DMS153 (cell line): ENCODE measurements at places on chromosomes 6 and 20.

GRCh38 chr6:24100024-24100769 lies 25.8 kb upstream of the NRSN1 start:
- DNase-seq: peak; percentile 8

GRCh38 chr20:63298731-63299312 lies 5.8 kb downstream of the COL20A1 start:
- no peak for DNase-seq

DNA sequence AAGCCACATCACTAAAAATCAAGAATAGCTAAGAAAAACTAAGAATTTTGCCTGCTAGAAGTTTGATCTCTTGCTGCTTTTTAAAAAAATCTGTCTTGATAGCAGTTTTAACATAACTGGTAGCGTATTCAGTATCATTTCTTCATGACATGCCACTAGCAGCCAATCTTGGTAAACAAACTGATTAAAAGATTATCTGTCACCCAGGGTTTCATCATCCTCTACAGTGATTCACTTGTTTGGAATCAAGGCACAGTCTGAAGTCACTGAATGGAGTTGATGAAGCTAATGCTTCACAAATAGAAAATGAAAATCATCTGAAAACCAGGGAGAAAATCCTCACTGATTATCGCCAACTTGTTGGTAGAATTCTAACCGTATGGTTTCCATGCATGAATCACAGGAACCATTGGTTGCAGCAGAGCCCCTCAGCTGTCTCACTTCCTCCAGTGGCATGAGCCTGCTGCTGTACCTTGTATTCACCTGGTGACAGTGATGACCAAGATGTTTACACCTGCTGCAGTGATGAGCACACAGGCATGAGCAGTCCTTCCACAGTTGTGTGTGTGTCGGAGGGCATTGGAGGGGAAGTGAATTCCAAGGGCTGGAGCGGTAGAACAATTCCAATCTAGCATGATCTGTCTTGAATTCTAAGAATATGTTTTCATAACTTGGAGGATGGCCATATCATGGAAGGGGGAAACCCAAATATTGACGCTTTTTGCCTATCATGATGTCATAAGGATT lies 275.0 kb downstream of the KHDC1L start:
- DNase-seq: no peak

DNA sequence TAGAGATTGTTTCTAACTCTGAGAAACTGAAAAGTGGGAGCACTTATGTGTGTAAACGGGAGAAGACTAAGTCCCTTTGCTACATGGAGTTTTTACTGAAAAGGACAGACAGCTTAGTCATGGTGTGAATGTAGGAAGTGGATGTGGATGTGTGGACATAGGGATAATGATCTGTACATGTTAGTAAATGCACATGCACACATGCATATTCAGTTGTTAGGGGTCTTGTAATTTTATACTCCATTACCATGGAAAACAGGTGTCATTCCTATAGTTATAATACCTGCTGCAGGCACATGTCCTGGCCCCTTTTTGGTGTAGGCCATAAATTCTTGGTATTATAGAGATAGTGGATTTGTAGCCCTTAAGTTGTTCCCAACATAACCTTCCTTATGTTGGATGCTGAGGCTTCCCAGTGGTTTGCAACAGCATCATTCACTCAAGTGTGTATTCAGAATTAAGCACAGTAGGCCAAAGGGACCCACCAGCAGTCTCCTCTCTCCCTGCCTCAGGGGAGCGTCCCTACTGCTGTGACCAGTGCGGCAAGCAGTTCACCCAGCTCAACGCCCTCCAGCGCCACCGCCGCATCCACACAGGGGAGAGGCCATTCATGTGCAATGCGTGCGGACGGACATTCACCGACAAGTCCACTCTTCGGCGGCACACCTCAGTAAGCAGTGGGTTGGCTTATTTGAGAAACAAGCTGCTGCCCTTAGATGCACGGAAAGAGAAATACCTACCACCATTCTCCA lies 7.3 kb downstream of the GZF1 start:
- DNase-seq: no peak

- DNase-seq: peak; percentile 66
Observed at GRCh38 chr6:78810146-78810545, 57.2 kb upstream of the IRAK1BP1 start.

DNA sequence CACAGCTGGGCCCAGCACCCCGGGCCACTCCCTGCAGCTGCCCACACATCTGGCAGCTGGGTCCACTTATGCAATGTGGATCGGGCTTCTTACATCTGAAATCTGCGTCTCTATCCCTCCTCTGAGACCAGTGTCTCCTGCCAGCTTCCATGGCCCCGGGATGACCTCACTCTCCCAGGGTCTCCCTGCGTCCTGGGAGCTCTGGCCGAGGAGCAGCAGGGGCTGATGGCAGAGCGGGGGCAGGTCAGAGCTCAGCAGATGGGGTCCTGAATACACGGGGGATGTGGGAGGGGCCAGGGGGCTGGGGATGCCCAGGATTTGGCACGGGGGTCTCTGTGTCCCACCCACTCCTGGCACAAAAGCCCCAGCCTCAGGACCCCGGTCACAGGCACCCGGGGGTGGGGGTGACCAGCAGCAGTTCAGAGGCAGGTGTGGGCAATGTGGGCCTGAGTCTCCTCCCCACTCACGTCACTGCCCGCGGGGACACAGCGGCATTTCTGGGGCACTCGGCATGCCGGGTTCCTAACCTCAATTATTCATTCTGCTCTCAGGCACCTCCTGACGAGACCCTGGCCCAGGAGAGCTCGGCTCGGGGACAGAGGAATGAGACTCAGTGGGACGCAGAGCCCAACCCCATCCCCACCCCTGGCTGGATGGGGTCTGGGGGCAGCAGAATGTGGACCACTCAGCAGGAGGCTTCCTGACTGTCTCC lies 16.4 kb downstream of the CHRNA4 start:
- no peak for DNase-seq

- DNase-seq: no peak
Observed at GRCh38 chr20:57020364-57020763, 246.1 kb downstream of the BMP7 start.

- no peak for DNase-seq
Observed at GRCh38 chr20:48291896-48292295, 506.6 kb upstream of the SULF2 start.

DNA sequence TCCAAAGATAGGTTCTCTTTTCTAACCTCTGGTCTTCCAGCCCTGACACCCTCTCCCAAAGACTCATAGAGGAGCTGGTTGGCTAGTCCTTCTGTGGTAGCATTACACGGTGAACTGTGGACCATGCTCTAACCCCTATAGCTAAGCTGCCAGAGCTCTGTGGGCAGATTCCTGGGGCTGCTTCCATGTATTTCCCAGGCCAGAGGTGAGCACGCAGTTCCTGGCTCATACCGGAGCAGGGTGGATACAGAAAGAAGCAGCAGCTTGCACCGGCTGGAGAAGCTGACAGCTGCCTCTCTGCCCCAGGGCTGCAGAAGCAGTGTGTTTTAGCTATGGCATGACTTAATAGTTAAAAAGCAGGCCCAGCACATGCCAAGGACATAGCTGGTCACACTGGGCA lies 84.1 kb upstream of the FOXP4 start:
- DNase-seq: no peak

DNA sequence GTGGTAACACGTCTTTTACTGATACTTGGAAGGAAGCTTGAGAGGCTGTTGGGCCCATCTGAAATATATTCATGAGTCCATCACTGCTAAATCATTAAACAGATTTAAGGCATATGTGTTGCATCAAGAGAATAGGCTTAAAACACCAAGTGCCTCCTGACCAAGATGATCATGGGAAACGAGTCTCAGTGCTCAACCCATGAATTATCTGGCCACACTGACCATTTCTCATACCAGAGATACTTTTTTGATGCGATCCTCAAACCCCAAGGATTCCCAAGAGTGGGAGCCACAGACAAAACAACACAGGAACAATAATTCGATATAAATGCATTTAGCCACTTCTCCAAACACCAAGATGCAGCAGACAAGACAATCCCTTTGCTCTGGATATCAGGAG lies 17.2 kb downstream of the HEY2 start:
- no peak for DNase-seq

- DNase-seq: no peak
Observed at GRCh38 chr20:61886721-61887595, 178.7 kb downstream of the TAF4 start.

GRCh38 chr6:119361209-119361608 lies 11.6 kb upstream of the MAN1A1 start:
- no peak for DNase-seq

DNA sequence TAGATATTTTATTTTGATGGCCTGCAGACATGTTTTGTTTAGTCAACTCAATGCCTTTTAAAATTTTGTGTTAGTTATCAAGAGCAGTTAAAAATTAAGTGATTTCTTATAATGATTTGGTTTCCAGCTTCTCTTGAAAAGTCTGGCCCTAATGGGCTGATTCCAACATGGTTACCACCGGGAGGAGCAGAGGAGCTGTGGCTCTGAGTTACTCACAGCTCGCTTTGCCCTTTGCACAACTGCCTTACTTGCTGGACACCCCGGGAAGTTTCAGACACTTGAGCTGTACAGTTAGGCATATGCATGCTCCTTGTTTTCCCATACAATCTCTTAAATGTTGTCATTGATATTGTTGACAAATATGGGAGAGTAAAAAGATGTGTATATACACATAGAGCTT lies 173.1 kb upstream of the MMS22L start:
- no peak for DNase-seq

DNA sequence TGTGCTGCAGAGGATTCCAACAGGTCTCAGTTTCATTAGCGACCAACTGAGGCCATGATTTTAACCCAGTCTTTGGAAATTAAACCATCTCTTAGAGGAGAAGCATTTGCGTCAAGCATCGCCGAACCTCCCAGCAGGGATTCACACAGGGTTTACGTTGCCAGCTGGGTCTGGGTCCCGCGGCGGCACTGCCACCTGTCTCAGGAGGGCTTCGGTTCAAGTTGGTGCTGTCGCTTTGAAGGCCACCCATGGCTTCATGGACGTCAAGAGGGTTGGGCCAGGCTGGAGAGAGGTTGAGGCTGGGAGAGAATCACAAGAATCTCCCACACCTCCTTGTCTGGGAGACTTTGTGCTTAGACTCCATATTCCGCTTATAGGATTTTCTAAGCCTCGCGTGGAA lies 43.0 kb upstream of the FRMD1 start:
- no peak for DNase-seq

DNA sequence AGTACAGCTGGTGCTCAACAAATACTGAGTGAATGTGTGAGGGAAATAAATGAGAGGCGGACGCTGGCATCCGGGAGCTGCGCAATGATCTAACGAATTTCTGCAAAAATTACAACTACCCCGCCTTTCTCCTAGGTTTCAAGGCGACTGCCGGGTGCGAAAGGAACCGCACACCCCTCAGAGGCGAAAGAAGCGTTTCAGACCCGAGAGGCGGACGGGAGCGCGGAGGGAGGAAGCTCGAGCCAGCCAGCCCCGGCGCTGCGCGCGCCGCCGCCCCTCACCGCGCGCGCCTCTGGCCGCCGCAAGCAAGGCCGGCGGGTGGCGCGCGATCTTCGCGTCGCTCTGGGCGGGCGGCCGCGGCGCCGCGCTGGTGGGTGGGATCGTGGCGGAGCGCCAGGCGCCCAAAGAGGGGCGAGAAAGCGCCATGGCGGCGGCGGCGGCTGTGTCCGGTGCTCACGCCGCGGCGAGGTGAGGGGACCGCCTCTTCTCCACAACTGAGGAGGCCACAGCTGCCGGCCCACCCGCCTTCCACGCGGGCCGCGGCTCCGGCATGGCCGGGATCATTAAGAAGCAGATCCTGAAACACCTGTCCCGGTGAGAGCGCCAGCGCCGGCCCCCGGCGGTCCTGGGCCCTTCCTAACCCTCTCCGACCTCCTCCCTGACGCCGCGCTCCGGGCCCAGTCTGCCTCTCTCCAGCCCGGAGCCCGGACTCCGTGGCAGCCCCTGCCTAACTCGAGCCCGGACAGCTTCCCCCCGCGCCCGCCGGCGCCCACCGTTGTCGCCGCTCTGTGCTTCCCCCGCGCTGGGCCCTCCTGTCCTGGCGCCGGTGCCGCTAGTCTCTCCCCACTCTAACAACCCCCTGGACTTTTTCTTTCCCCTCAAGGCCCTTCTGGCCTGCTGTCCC lies at the start of gene BLTP3A:
TSS of gene BLTP3A (plus strand) at position 383 of the 904 bp plus-strand sequence. CDS start at position 551, 168 bp downstream.
- no peak for DNase-seq

- DNase-seq: no peak
Observed at GRCh38 chr6:167442245-167442644, 117.4 kb downstream of the TTLL2 start.

GRCh38 chr6:14524319-14524718 lies 406.7 kb downstream of the CD83 start:
- no peak for DNase-seq

GRCh38 chr6:105301072-105301503 lies 101.8 kb downstream of the PREP start:
- no peak for DNase-seq

GRCh38 chr6:126123226-126123625 lies 136.9 kb downstream of the TRMT11 start:
- DNase-seq: no peak

DNA sequence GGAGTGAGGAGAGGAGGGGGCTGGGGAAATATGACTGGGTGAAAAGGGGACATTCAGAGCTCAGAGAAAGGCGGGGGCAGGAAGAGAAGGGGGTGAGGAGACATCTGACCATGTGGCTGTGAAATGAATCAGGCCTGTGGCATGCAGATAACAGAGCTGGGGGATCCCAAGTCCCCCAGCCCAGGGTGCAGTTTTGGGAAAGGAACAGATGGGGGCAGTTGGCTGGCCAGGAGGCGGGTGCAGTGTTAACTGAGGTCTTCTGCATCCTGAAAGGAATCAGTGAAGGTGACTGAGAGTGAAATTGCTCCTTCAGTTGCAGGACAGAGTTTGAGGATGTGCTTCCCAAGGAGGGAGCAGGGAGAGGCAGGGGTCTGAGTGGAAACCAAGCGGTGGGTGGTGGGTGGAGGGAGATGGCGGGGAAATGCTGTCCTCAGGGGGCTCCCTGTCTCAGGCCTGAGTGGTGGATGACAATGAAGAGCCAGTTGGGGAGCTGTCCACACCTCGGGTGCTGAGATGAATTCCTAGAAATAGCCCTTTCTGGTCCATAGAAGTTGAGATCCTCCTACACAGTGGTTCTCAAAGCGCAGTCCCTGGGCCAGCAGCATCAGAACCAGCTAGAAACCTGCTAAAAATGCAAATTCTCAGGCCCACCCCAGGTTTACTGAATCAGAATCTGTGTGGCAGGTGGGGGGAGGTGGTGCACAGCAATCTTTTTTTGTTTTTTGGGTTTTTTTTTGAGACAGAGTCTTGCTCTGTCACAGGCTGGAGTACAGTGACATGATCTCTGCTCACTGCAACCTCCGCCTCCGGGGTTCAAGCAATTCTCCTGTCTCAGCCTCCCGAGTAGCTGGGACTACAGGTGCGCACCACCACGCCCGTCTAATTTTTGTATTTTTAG lies 26.0 kb upstream of the CCDC167 start:
- no peak for DNase-seq

DNA sequence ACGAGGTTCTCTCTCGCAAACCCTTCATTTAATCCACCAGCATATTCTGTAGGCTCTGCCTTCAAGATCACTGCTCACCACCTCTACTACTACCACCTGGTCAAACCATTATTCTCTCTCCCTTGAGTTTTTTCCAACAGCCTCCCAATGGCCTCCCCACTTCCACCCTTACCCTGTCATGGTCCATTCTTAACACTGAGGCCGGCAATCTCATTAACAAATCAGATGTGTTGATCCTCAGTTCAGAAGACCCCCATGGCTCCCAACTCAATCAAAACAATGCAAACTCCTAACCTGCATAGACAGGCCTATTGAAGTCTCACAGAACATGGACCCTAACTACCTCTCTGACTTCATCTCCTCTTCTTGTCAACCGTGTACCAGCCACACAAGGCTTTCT lies 2.2 kb downstream of the AURKA start:
- DNase-seq: no peak

- no peak for DNase-seq
Observed at GRCh38 chr6:126824226-126824625, 294.2 kb upstream of the RSPO3 start.

GRCh38 chr20:49724408-49725223 lies 10.9 kb upstream of the B4GALT5 start:
- DNase-seq: no peak
